HS-27A (cell line): ENCODE measurements at places on chromosomes 11 and 22.
A peak's percentile ranks its signal among the peaks of the same experiment; 100 is the strongest.

DNA sequence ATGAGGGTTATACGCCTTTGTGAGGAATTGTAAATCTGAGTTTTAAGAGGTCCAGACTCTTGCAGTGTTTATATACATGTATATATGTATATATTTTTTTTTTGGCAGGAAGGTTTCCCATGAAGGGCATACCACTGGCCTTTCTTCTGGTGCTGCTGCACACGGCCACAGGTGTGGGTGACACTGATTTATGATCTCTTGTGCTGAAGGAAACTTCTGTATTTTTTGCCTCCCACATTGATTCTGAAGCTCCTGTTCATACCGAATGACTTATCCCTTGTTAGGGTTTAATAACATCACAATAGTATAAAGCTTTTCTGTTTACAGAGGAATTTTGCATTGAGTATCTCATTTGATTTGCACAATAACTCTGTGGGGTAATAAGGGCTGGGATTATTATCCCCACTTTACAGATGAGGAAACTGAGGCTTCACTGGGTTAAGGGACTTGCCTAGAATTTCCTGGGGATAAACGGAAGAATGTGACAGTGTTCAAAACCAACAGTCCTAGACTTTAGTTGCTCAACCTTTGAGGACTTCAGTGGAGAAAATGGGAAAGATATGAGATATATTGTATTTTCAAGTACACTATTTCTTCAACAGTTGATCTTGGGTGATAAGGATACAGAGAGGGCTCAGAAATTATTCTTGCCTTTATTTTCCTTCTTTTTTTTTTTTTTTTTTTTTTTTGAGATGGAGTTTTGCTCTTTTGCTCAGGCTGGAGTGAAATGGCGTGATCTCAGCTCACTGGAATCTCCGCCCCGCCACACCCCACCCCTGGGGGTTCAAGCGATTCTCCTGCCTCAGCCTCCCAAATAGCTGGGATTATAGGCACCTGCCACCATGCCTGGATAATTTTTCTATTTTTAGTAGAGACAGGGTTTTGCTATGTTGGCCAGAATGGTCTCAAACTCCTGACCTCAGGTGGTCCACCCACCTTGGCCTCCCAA is 70.1 kb downstream of the MICAL2 start:
- DNase-seq: no peak

- no peak for DNase-seq
These were observed 11.3 kb downstream of the NCF4 start for GRCh38 chr22:36872084-36872483.

- no peak for DNase-seq
These were observed 4.3 kb upstream of the NRIP3 start for GRCh38 chr11:9008011-9008550.

GRCh38 chr11:102874852-102875251 is at the start of gene MMP12:
Gene MMP12 (minus strand): TSS chr11:102874982. CDS start chr11:102874937, 45 bp downstream.
- no peak for DNase-seq

- no peak for DNase-seq
These were observed 18.0 kb downstream of the CREB3L1 start for GRCh38 chr11:46295312-46296058.

- no peak for DNase-seq
These were observed 3.0 kb downstream of the JAM3 start for GRCh38 chr11:134071766-134072402.

- no peak for DNase-seq
These were observed 32.5 kb downstream of the PDE3B start for GRCh38 chr11:14676068-14676467.

- peak; percentile 74 for DNase-seq
These were observed 8.6 kb upstream of the UPB1 start for GRCh38 chr22:24486501-24486921.

- DNase-seq: no peak
These were observed 95.8 kb upstream of the CHORDC1 start for GRCh38 chr11:90318651-90319050.

GRCh38 chr11:931385-931784 is 5.7 kb downstream of the AP2A2 start:
- DNase-seq: no peak

DNA sequence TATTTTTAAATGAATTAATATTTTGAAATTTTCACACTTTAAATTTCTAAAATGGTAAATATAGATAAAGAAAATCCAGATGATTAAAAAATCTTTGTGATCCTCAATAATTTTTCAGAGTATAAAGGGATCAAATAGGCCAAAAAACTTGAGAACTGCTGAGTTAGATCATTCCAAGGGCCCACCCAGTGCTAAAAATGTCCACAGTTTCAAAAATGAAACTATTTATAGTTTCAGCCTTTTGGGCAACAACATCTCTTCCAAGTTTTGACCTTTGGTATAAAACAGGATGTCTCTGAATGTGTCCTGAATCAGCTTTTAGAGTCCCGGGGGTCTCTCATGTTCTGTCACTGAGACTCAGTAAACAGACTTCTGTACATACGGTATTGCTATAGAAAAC is 20.9 kb upstream of the BAIAP2L2 start:
- no peak for DNase-seq

DNA sequence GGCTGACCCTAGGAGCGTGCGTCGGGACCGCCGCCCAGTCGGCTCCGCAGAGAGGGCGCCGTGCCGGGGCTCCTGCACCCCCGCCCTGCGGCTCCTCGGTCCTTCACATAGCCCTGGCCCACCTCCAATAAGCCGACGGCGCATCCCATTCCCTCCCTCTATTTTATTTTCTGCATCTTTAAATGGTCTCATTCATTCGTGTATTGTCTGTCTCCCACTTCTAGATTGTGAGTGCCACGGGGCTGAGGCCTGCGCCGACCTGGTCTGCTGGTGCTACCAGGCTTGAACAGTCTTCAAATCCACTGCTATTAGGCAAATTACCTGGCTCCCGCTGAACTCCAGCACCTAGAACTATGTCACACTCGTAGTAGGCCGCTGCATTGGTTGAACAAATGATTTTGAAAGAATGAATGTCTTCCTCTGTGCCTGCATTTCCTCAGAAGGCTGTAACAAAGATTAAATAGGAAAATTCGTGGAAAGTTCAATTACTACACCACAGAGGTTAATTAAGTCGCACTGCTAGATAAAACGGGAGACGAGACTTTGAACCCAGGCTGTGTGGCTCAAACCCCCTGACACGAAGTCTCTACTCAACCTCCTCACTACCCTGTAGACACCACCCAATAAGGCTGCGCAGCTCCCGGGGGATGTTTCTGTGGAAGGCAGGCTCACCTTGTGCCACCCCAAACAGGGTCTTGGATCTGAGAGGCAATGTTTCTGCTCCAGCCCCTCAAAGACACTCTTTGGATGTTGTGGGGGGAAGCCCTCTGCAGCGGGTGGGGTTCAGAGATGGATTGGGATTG is 1.2 kb upstream of the PPP1R14B start:
- no peak for DNase-seq

- DNase-seq: no peak
These were observed 247.6 kb upstream of the TBCEL start for GRCh38 chr11:120775986-120776951.

DNA sequence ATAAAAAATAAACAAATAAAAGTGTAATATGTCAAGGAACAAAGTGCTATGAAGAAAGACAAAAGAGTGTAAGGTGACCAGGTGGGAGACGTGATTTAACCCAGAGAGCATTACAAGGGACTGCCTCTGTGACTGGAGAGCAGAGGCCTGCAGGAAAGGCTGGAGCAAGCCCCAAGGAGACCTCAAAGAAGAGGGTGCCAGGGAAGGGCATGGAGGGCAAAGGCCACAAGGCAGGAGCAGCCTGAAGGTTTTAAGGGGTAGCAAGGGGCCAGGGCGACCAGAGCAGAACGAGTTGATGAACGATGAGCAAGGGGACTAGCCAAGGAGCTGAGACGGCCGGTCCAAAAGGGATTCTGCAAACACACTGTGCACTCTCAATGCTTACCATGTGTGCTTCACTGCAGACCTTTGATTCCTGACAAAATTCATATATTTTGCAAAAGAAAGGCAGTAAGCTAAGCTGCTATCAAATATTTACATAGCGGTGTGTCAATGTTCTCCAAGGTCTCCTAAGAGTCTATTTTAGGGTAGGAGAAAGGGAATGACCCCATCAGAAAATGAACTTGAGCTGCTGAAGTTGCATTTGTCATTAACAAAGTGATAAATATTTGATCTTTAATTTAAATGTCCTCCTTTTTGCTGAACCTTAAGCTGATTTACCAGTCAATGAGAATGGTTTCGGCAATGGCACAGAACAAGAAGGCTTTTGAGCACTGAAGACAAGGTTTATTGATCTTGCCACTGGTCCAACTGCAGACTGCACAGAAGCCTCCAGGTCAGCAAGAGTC is 50.5 kb downstream of the SMCO4 start:
- DNase-seq: no peak

- no peak for DNase-seq
These were observed 55.8 kb downstream of the CABIN1 start for GRCh38 chr22:24066865-24067264.

DNA sequence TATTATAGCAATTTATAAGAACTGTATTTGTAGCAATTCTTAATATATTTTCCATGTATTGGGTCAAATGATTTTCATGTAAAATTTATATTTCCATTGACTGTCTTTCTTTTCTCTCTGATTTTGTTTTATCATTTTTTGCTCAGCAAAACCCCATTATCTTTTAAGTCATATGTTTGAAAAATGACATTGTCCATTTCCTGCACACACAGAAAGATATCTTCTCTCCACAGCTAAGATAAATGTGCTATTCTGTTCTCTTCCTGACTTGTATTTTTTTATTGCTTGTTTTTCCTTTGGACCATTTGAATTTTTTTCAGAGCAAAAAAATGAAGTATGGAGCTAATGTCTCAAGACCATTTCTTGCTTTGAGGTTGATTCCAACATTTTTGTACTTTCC is 6.3 kb upstream of the LRRC55 start:
- DNase-seq: no peak

- no peak for DNase-seq
These were observed 86.2 kb downstream of the BDNF start for GRCh38 chr11:27614092-27614491.
